ENCODE measurements at places on chromosomes 7 and 10.

GRCh38 chr10:50575477-50576244, 48.1 kb downstream of the SGMS1 start:
- no peak overlapping the region for H3K4me3 ChIP-seq
- peaks cover 58% of the 10 kb centered on the region for H3K4me1 ChIP-seq
- no peak overlapping the region for H3K27ac ChIP-seq
- DNase-seq, result no peak
- no peaks in the 10 kb centered on the region for H3K27me3 ChIP-seq

- no peaks in the 10 kb centered on the region for H3K36me3 ChIP-seq
- H3K27ac ChIP-seq, result no peak overlapping the region
- no peak overlapping the region for H3K4me3 ChIP-seq
- no peaks in the 10 kb centered on the region for H3K4me1 ChIP-seq
- no peak for DNase-seq
- H3K27me3 ChIP-seq, result peaks cover 2% of the 10 kb centered on the region
Observed at GRCh38 chr7:27329909-27330308, 87.3 kb downstream of the EVX1 start.

DNA sequence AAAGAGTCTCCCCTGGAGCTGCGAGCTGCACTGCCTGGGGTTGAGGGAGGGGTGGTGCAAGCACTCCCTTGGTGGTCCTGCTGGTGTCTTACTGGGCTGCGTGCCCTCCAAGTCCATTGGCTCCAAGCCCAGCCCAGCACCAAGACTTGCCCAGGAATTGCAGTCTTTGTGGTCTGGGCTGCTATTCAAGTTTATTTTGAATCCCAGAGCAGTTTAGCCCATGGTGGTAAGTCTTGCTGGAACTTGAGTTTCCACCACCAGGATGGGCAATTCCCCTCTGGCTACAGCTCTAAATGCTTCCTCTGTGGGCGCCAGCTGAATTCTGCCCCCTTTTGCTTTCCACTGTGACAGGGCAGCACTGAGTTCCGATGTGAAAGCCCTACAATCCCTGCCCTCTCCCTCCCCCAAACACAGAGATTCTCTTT, 25.1 kb downstream of the GALNT11 start:
- no peak for DNase-seq
- no peak overlapping the region for H3K27ac ChIP-seq
- no peaks in the 10 kb centered on the region for H3K4me1 ChIP-seq
- H3K36me3 ChIP-seq, result no peaks in the 10 kb centered on the region
- no peaks in the 10 kb centered on the region for H3K27me3 ChIP-seq
- H3K4me3 ChIP-seq, result no peak overlapping the region

- H3K4me1 ChIP-seq, result no peaks in the 10 kb centered on the region
- DNase-seq, result no peak
- no peaks in the 10 kb centered on the region for H3K27me3 ChIP-seq
Observed at GRCh38 chr7:143331179-143331801, 15.4 kb downstream of the CLCN1 start.

DNA sequence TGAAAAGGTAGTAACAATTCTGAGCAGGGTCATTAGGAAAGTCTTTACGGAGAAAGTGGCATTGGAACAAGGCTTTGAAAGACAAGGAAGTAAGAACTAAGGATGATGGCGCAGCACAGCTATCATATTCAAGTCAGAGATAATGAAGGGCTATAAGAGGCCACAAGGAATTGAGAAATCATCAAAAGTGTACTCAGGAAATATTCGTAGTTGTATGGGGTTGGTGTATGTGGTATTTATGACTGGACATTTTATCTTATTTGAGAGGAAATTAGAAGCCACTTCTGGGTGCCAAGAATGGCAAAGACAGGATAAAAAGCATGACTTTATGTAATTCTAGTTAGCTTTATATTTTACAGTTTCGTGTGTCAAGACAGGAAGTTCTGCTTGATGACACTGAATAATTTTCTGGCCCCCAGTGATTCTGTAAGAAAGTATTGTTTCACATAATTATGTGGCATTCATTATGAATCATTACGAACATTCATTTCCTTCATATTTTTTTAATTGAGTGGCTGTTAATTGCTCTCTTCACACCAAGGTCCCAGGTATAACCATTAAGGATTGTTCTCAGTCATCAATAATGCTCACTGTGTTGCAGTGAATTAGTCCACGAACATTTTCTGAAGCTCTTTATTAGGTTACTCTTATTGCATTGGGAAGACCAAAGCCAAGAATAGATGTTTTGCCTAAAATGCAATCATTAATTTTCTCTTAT, 244.3 kb downstream of the PHF14 start:
- no peak for DNase-seq
- no peaks in the 10 kb centered on the region for H3K27me3 ChIP-seq
- no peak overlapping the region for H3K27ac ChIP-seq
- no peaks in the 10 kb centered on the region for H3K4me1 ChIP-seq

DNA sequence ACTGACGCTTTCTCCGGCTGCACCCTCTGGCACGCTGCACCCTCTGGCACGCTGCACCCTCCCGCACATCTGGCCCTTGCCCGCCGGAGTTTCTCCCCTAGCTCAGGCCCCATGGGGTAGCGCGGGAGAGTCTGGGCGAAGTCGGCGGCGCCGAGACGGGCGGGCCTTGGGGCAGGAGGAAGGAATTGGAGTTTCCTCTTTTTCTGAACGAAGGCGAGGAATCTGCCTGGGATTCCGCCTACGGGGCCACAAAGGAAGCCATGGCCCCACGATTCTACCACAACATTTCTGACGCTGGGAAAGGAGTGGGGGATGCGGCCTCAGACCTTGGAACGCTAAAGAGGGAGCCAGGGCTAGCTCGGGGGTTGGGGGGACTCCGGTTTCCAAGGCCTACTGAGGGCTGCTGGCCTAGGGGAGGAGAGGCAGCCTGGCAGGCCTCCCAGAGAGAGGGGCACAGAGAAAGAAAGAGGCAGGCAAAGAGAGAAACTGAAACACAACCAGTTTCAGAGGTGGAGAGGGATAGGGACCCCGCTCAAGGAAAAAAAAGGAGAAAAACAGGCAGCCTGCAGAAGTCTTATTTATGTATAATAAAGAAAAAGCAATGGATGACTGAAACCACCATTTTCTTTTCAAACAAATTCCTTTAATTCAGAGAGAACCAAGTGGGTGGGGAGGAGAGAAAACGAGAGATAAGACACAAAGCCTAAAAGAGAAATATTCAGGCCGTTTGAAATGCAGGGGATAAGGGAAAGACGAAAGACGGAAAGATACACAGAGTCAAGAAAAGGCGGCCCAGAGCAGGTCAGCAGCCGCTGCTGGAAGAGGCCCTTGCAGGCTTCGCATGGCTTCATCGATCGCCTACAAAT, 4.3 kb downstream of the TLX1 start:
- no peak for DNase-seq
- peaks cover 99% of the 10 kb centered on the region for H3K27me3 ChIP-seq
- no peak overlapping the region for H3K27ac ChIP-seq
- no peaks in the 10 kb centered on the region for H3K36me3 ChIP-seq

DNA sequence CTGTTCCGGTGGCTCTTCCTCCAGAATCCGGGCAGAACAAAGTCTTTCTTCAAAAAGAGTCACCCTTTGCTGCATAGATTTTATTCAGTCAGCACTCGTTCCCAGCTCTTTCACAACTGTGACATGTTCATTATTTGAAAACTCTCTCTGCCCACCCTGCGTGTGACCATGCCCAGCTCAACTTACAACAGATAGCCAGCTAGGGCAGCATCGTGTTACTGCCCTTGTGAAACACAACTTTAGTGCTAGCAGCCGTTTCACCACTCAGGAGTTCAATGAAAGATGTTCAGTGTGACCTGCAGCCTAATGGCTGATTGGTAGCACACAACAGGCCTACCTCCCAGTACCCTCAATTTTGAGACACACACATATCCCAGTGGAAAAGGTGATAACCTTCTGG, 57.9 kb downstream of the ZNF438 start:
- H3K27ac ChIP-seq, result no peak overlapping the region
- no peak for DNase-seq
- no peaks in the 10 kb centered on the region for H3K36me3 ChIP-seq
- no peaks in the 10 kb centered on the region for H3K4me1 ChIP-seq
- H3K27me3 ChIP-seq, result no peaks in the 10 kb centered on the region

GRCh38 chr10:15444105-15445005, 73.3 kb upstream of the FAM171A1 start:
- peaks cover 4% of the 10 kb centered on the region for H3K27me3 ChIP-seq
- no peaks in the 10 kb centered on the region for H3K36me3 ChIP-seq
- H3K4me3 ChIP-seq, result no peak overlapping the region
- DNase-seq, result no peak

- H3K36me3 ChIP-seq, result no peaks in the 10 kb centered on the region
- no peaks in the 10 kb centered on the region for H3K4me1 ChIP-seq
- no peak overlapping the region for H3K4me3 ChIP-seq
- H3K27ac ChIP-seq, result no peak overlapping the region
Observed at GRCh38 chr10:65765006-65765541, 1160.8 kb upstream of the LRRTM3 start.

- no peaks in the 10 kb centered on the region for H3K36me3 ChIP-seq
- no peak overlapping the region for H3K27ac ChIP-seq
- no peaks in the 10 kb centered on the region for H3K27me3 ChIP-seq
- peak; percentile 21 for DNase-seq
Observed at GRCh38 chr10:121702351-121703320, 104.4 kb upstream of the FGFR2 start.

DNA sequence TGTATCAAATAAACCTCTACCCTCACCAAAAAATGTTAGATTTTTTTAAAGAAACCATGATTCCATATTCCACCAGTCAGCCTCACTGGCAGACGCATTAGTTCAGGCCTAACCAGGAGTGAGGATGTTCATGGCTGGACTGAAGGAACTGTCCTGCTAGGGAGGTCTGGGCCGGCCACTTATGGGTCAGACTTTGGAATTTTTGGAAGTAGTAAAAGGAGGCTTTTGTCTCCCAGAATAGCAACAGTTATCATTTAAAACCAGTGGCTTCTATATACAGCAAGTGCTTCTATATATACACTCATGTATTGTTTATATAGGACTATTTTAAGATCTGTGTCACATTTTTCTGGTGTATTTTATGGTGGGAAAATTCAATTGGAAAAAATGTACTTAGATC, 120.5 kb downstream of the CNNM2 start:
- DNase-seq, result no peak
- no peaks in the 10 kb centered on the region for H3K27me3 ChIP-seq
- H3K36me3 ChIP-seq, result no peaks in the 10 kb centered on the region
- no peaks in the 10 kb centered on the region for H3K4me1 ChIP-seq

GRCh38 chr10:102643336-102644065, 778 bp upstream of the TRIM8 start:
- peaks cover 13% of the 10 kb centered on the region for H3K36me3 ChIP-seq
- no peaks in the 10 kb centered on the region for H3K27me3 ChIP-seq
- H3K4me3 ChIP-seq, result peak overlapping the region; percentile 96
- peaks cover 21% of the 10 kb centered on the region for H3K4me1 ChIP-seq
- DNase-seq, result peak; percentile 52

Measured in large intestine (tissue), 12 donors.